ENCODE measurements at places on chromosomes 1 and 21. TPM values are rescaled to one million over a fixed set of nuclear protein-coding genes. Genes with fewer than 3 reads are reported as not detected.

The ACTL8 gene
- not detected for polyA plus RNA-seq

The WNT4 gene
- not detected for polyA plus RNA-seq

The UBL4B gene
- not detected for polyA plus RNA-seq

The ARHGEF10L gene
- 122 TPM for polyA plus RNA-seq

The S100A7A gene
- not detected for polyA plus RNA-seq

The PEAR1 gene
- 46.6 TPM for polyA plus RNA-seq

The EXOC8 gene
- 3.4 TPM for polyA plus RNA-seq

The OR2L8 gene
- polyA plus RNA-seq = not detected

The SLC30A7 gene
- 5.3 TPM for polyA plus RNA-seq

The PIGM gene
- 3.6 TPM for polyA plus RNA-seq

The PTPRC gene
- 12.9 TPM for polyA plus RNA-seq

The PTCH2 gene
- 0.38 TPM for polyA plus RNA-seq

The SLC30A10 gene
- not detected for polyA plus RNA-seq

The ERO1B gene
- 1.9 TPM for polyA plus RNA-seq

The RIMS3 gene
- 4.9 TPM for polyA plus RNA-seq

The PDE9A gene
- 16.2 TPM for polyA plus RNA-seq

The TNNI3K gene
- polyA plus RNA-seq = not detected

The PKLR gene
- polyA plus RNA-seq = 1.0 TPM

The THEMIS2 gene
- polyA plus RNA-seq = 21.7 TPM

The TTC22 gene
- polyA plus RNA-seq = 3.9 TPM

The CFAP107 gene
- not detected for polyA plus RNA-seq

The OR2T29 gene
- polyA plus RNA-seq = not detected

The RGL1 gene
- polyA plus RNA-seq = 7.0 TPM

The NAV1 gene
- 33.8 TPM for polyA plus RNA-seq

The UBASH3A gene
- polyA plus RNA-seq = not detected

The LCE3E gene
- not detected for polyA plus RNA-seq

The ENAH gene
- 47.3 TPM for polyA plus RNA-seq

The PLPPR5 gene
- not detected for polyA plus RNA-seq

The RSPH1 gene
- polyA plus RNA-seq = 0.18 TPM

Data from aorta (tissue), 5 donors.